ENCODE measurements at places on chromosomes 11 and 22. TPM values are rescaled to one million over a fixed set of nuclear protein-coding genes. Genes with fewer than 3 reads are reported as not detected.

Gene TAF1D
- 73.7 TPM for total RNA-seq

Gene TSPO
- total RNA-seq: 79.1 TPM

- no peaks in the 10 kb centered on the region for H3K27me3 ChIP-seq
- H3K4me3 ChIP-seq: no peak overlapping the region
- no peak for DNase-seq
- no peaks in the 10 kb centered on the region for H3K36me3 ChIP-seq
- peaks cover 3% of the 10 kb centered on the region for H3K4me1 ChIP-seq
These were observed 87.8 kb downstream of the APOL5 start for GRCh38 chr22:35805466-35805865.

Gene RBMXL2
- not detected for total RNA-seq

GRCh38 chr11:3091846-3092602, 34.8 kb upstream of the CARS1 start:
- peak; percentile 74 for DNase-seq
- H3K27ac ChIP-seq: no peak overlapping the region
- no peaks in the 10 kb centered on the region for H3K36me3 ChIP-seq

Data from ovary (tissue), 10 donors.